ENCODE measurements at places on chromosomes 5 and 9.

DNA sequence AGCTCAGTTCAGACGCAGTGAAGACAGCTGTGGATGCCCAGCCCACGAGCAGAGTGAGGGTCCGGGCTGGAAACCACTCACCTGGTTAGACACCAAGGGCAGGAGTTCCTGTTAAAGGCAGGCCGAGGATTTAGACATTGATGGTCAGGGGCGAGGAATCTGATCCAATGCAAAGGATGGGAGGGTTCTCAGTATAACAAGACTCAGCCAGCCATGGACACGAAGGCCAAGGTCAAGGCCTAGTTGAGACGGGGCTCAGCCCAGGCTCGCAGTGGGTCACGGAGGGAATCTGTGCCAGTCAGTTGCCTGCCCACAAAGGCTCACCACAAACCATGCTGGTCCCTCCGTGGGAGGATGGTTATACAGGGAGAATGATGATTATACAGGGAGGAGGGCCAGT lies 63.3 kb upstream of the FCN1 start:
- no peak for DNase-seq

DNA sequence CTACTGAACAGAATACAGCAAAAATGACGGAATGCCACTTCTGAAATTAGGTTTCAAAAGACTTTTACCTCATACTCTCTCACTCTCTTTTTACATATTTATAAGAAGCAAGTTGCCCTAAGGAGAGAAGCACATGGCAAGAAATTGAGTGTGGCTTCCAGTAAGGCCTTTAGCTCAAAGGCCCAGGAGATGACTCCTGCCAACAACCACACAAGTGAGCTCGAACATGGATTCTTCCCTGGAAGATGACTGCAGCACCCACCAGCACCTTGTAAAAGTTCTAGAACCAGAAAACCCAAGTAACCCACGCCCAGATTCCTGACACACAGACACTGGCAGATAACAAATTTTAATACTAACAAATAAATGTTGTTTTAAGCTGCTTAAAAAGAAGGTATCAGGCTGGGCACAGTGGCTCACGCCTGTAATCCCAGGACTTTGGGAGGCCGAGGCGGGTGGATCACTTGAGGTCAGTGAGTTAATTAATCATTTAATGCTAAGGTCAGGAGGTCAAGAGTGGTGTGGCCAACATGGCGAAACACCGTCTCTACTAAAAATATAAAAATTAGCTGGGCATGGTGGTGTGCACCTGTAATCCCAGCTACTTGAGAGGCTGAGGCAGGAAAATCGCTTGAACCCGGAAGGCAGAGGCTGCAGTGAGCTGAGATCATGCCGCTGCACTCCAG lies 17.0 kb downstream of the PTBP3 start:
- DNase-seq, result no peak

DNA sequence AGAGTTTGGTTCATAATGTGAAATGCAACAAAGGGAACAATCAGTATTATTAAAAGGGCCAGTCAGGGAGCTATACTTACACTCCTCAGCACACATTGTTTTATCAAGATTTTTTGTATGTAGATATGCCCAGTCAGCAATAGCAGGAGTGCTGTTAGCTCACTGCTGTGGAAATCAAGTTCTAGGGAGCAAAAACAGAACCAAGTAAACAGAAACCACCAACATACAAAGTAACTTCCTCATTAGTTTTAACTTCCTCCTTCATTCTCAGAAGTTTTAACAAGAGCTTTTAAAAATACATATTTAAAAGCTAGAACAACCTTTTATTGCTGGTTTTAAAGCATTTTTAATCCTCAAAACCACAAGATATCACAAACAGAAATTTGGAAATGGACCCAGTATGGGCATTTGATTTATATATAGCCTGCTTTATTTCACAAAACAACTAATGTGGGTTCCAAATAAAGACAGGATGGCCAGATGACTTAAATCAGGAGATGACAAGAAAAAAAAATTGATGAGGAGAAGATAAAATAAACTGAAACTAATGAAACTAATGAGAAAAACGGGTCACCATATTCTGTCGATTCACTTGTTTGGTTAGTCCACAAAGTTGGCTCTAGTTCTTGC lies 178.5 kb downstream of the ADAMTS12 start:
- DNase-seq, result no peak

GRCh38 chr5:179505636-179506261 lies 44.6 kb upstream of the RUFY1 start:
- no peak for DNase-seq

DNA sequence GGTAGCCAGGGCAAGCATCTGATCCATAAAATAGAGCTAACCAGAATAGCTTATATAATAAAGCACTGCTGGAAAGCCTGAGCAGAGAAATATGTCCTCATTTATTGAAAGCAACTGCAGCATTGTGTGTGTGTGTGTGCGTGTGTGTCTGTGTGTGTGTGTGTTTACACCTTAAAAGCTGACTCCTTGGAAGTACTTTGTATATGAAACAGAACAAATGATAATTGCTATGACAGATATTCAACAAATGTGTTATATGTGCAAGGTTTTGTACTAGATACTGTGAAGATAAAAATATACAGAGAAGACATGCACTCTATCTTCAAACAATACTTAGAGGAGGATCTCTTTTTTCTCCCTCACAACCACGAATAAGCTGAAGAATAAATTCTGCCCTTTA lies 22.0 kb upstream of the IFNE start:
- DNase-seq, result no peak

GRCh38 chr5:91103353-91104061 lies 279.6 kb downstream of the ARRDC3 start:
- no peak for DNase-seq

DNA sequence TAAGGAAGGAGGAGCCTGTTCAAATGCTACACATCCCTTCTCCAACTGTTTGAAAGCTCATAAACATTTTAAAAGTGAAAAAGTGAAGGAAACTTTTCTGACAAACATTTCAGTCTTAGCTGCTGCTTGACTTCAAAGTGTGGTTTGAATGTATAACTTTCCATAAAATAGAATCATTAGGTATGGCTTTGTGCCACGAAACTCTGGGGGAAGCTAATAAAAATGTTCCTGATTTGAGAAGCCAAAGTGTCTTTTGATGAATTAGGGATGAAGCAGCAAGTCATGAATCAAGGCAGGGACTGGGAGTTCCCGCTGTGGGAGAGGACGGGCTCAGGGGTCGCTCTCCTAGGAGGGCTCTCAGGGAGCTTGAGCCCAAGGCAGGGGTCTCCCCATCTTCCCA lies 15.3 kb downstream of the MVB12B start:
- no peak for DNase-seq

All from cortex of kidney (tissue), 1 donor.